RWPE1 (cell line): ENCODE measurements at places on chromosomes 1 and 21.
A peak's percentile ranks its signal among the peaks of the same experiment; 100 is the strongest.

DNA sequence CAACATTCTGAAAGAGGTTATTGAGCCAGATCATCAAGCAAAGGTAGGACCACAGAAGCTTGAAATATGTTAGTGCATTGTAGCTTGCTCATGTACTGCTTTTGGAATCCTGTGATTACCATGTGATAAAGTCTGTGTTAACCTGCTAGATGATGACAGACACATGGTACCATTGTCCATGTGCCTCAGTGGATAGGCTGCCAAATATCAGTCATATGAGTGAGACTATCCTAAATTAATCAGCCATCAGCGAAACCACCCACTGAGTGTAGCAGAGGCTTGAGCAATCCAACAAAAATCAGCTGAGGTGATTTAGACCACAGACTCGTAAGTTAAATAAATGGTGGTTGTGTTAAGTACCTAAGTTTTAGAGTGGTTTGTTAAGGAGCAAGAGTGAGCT lies 32.7 kb upstream of the CRB1 start:
- DNase-seq: no peak

- DNase-seq: no peak
Observed at GRCh38 chr1:197441999-197442414, 174.0 kb downstream of the CRB1 start.

DNA sequence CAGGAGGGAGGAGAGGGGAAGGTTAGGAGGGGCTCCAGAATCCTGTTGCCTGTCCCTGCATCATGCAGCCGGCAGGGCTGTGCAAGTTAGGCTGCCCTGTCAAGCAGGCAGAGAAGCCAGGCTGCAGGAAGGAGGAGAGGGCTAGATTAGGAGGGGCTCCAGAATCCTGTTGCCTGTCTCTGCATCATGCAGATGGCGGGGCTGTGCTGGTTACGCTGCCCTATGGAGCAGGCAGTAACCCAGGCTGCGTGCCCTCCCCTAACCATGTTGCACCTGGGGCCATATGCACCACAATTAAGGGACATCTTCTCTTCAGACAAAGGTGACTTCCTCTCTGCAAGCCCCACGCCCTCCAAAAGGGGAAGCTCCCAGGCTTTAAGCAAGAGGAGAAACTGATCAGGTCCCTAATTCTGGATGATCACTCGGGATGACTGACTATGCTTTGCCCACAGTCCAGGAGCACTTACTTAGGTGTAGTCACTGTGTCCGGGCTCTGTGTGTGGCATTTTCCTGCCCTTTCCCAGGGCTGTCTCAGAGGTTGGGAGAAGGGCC lies 457.4 kb downstream of the SETD4 start:
- DNase-seq: no peak

- no peak for DNase-seq
Observed at GRCh38 chr1:20846461-20847374, 59.6 kb upstream of the HP1BP3 start.

DNA sequence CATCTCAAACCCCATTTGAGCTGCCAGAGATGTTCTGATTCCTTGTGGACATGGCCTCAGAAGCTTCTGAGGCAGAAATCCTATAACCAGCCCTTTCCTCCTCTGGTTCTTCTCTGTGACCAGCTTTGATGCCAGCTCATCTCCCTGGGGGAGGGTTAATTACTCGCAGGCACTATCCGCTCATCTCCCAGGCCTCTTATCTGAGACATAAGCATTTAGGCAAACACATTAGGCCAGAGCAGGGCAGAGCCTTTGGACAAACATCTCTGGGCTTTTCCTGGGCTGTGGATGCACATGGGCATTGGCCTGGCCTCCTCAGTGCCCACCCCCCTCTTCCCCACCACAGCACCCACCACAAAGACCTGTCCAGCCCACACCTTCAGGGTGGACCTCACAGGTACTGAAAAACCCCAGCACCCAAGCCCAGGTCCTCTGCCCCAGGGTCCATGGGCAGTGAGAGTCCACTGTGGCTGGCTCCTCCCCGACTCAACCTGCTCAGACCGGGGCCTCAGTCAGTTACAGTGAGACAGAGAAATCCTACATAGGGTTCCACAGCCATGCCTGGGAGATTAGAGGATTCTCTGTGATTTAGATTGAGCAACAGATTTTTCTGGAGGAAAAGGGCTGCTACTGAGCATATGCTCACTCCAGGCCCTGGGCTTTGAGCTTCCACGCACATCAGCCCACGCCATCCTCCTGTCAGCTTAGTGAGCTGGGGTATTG lies 26.9 kb downstream of the IGSF21 start:
- DNase-seq: no peak

DNA sequence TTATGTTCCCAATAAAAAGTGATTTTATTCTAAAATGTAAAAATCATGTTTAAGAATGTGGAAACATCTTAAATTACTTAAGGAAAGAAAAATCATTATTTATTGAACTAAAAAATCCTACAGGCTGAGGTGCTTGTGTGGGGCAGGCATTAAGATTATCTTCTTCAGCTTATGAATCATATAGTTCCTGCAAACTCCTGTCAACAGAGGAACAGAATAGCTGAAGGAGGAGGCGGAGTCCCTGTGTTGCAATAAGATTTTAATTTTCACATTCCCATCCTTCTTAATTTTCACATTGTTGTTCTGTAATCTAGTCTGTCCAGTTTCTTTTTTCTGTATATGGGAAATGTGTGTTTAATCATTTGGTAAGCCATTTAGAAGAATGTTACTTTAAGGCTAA lies 20.6 kb upstream of the OLFML3 start:
- no peak for DNase-seq

DNA sequence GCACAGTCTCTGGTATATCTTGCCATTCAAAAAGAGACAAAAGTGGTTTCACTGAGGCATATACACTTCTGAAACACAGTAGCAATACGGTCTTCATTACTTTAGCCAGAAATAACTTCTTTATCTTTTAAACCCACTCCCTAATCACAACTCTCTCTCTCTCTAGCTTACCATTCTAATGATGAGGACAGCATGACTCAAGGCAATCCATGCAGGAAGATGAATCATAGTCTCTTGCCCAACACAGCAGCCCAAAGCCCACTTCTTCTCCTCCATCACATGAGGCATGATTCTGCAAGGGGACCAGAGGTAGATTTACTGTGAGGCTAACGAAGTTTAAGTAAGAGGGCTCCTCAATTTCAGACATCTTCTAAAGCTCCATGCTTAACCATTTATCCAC lies 285.0 kb upstream of the NR5A2 start:
- peak; percentile 96 for DNase-seq

- no peak for DNase-seq
Observed at GRCh38 chr1:19654886-19655717, 9.6 kb upstream of the HTR6 start.

- no peak for DNase-seq
Observed at GRCh38 chr1:162161916-162162550, 92.5 kb downstream of the NOS1AP start.

DNA sequence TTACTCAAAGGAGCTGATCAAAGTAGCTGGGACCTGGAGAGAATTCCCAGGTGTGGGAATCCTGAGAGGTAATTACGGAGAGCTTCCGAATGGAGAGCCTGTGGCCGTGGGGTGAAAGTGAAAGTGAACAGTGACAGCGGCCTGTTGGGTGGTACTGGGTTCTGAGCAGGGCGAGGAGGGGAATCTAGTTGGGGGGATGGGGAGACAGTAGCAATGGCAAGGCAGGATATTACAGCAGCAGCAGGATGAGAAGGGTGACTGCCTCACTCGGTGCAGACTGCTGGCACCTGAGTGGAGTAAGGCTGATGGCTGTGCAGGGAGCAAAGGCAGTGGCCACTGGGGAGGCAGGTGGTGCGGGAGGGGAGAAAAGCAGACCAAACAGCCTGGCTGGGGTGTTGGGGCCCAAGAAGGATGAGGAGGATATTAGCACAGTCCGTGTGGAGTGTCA lies 70.3 kb upstream of the PRDX6 start:
- no peak for DNase-seq

GRCh38 chr1:223776826-223777454 lies 64.6 kb downstream of the CAPN2 start:
- no peak for DNase-seq

DNA sequence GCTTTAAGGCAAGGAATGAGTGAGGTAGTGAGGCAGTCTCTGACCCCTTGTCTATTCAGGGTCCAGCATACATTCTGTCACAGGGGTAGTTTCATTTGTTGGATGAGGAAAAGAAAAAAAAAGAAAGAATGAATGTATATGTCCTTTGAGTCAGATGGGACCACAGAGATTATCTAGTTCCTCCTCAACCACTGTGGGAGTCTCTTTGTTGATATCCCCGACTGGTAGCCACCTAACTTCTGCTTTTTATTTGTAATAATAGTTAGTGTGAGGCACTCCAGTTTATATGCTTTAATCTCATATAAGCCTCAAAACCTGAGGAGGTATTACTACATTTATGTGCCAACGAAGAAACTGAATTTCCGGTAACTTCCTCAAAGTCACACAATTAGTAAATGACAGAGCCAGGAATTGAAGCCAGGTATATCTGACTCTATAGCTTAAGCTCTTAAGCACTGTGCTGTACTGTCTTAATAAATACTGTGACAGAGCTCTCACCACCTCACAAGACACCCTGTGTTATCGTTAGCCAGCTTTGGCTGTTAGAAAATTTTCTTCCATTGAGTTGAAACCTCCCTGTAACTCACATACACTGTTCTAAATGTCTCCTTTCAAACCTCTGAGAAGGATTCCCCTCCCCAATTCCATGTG lies 82.2 kb downstream of the MDM4 start:
- no peak for DNase-seq

- no peak for DNase-seq
Observed at GRCh38 chr1:93459126-93459525, 11.2 kb downstream of the FNBP1L start.

DNA sequence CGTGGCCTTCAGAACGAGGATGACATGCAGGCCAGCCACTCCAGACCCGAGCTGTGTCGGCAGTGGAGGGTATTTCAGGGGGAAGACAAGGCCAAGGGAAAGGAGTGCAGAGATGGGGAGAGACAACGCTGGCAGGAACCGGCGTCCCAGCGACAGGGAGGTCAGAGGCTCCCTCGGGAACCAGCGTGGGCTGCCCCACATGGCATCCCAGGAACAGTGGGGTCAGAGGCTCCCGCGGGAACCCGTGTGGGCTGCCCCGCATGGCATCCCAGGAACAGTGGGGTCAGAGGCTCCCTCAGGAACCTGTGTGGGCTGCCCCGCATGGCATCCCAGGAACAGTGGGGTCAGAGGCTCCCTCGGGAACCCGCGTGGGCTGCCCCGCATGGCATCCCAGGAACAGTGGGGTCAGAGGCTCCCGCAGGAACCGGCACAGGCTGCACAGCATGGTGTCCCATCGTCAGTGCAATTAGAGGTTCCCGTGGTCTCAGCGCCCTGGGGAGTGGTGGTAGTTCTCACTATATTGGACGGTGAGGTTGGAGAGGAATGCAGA lies 43.0 kb downstream of the SLC19A1 start:
- no peak for DNase-seq

GRCh38 chr1:100642826-100643225 lies 76.7 kb upstream of the VCAM1 start:
- DNase-seq: no peak

GRCh38 chr1:147781056-147781471 lies 20.7 kb upstream of the GJA5 start:
- peak; percentile 15 for DNase-seq

- no peak for DNase-seq
Observed at GRCh38 chr1:214453109-214453722, 98.2 kb downstream of the PTPN14 start.

DNA sequence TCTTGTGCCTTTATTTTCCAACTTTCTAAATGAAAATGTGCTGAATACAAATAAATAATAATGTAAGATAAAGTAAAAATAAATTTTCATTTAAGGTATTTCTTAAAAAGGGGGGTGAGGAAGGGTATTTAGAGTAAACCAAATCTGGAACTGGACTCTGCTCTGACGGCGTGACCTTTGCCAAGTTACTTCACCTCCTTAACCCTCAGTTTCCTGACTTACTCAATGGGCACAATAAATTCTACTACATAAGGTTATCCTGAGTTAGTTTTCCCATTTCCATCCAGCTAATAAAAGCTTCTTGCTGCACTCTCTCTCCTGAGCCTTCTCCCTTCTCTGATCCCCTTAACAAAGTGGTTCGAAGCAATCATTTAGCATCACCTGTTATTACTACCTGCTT lies 93.9 kb downstream of the NID1 start:
- no peak for DNase-seq

- no peak for DNase-seq
Observed at GRCh38 chr1:162158624-162159271, 89.3 kb downstream of the NOS1AP start.

GRCh38 chr1:71647513-71648300 lies 566.9 kb upstream of the ZRANB2 start:
- no peak for DNase-seq

DNA sequence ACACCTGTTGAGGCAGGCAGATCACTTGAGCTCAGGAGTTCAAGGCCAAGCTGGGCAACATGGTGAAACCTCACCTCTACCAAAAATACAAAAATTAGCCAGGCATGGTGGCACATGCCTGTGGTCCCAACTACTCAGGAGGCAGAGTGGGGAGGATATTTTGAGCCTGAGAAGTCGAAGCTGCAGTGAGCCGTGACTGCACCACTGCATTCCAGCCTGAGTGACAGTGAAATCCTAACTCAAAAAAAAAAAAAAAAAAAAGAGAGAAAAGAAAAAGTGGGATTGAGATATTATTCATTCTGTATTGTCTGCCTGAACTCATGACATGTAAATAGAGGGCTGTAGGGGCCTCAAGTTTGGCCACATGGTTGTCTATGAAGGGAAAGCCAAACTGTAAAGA lies 37.3 kb downstream of the WNT2B start:
- DNase-seq: no peak

- no peak for DNase-seq
Observed at GRCh38 chr1:158013840-158014730, 20.6 kb downstream of the KIRREL1 start.

DNA sequence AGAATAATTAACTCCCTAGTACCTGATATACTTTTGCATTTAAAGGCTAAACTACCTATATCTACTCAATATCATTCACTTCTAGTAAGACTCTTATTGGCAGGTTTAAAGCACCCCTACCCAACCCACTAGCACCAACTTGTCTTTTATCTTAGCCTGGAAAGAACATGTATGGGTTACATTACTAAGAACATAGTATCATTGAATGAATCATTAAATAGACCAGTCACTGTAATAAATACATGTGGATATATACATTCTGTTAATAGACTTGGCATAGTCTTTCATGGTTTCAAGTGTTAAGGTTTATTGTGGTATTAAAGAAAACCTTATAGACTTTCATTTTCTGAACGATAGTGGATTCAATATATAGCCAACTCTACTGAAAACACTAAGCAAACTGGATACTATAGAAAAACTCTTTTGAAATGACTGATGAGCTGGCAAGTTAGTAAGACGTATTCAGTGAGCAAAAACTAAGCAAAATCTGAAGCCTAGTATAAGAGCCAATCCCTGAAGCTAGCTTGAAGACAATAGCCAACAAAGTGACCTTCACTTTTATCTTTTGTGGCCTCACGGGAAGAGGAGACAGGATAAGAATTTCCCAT lies 10.3 kb downstream of the HIVEP3 start:
- no peak for DNase-seq

DNA sequence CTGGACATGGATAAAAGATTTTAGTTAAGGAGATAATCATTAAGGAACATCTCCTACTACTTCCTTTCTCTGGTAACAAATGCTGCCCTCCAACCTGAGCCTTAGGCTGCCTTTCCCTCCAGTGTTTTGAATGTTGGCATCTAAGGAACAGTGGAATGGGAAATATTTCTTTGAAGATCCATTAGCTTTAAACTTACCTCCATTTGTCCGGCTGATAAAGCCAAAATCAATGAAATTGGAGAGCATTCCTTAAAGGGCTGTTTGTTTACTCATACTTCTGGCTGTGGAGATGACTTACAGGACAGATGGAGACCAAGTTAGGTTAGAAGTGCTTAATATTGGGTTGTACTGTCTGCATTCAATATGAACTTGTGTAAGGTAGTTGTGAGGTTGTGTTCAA lies 439.1 kb downstream of the PLA2G4A start:
- DNase-seq: no peak
